H4 (cell line): ENCODE measurements at places on chromosomes 7 and 10.

DNA sequence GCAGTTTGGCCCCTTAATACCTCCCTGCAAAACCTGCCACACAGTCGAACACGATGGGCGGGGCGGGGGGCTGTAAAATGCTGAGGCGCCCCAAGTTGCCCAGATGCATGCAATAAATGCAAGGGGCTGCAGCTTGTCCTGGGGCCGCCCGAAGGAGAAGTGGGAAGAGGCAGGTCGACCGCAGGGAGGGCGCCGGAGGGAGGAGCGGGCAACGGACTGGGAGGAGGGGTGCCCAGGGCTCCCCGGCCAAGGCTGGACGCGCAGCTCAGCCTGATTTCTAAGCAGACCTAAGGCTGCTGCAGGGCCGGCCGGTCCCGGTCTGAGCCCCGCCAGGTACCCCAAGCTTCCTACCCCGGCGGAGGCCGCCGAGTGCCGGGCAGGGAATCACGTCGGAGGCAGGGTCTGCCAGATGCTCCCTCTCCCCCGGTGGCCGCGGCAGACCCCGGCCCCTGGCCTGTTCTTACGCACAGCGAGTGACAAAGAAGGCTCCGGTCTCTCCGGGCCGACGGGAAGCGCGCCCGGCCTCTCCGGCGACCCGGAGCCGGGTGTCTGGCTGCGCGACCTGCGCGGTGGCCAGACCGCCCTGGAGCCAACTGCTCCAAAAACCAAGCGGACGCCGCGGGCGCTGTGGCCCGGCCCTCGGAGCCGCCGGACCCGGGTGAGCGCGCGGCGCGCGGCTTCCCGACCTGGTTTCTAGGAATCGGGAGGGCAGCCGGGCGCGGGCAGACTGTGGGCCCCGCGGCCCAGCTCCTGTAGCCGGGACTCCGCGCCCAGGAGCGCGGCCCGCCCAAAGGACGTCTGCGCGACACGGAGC is 744 bp upstream of the EBF3 start:
- no peak for DNase-seq

DNA sequence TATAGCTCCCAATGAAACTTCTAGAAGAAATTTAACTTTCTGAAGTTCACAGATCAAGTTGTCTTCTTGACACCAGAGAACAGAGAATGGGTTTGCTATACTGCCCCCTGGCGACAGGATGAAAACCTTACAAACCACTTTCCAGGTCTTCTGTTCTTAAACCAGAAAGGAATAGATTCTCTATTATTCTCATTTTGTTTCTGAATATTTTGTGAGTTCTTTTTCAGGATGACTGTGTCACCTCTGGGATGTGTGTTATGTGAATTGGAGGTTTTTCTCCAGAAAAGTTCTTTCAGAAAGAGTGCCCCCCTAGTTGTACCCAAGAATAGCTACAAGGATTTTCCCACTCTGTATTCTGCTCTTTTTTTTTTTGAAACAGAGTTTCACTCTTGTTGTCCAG is 6.3 kb downstream of the IFT22 start:
- peak; percentile 32 for DNase-seq

GRCh38 chr7:1112109-1112508 is 24.2 kb downstream of the GPER1 start:
- no peak for DNase-seq

DNA sequence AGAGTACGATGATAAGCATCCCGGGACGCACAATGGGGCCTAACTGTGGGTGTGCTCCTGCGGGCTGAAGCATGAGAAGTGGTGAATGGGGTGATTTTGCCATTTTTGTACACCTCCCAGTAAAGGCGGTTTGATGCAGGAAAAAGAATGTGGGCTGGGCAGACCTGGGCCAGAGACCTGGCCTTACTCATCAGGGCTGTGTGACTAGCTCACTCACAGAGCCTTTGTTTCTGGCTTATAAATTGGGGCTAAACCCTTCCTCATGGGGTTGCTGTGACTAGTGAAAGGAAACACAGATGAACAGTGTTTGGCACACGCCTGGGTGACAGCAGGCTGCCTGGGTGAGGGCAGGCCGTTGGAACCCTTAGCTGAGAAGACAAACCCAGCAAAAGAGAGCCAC is 18.0 kb downstream of the RRP12 start:
- DNase-seq, result no peak

DNA sequence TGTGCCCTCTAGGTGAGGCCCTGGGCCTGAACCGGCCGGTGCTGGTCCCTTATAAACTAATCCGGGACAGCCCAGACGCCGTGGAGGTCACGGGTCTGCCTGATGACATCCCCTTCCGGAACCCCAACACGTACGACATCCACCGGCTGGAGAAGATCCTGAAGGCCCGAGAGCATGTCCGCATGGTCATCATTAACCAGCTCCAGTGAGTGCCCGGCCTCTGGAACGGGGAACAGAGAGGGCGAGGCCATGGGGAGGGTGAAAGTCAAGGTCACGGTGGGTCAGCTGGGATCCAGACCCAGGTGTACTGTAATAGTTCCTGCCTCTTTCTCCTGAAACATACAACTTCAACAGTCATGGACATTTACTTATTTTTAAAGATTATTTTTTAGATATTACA is 66.7 kb upstream of the GTF2I start:
- DNase-seq, result no peak
